SJSA1 (cell line): ENCODE measurements at places on chromosomes 5 and 9. TPM values are rescaled to one million over a fixed set of nuclear protein-coding genes. Genes with fewer than 3 reads are reported as not detected.

The FAM78A gene
- total RNA-seq = 0.03 TPM in 1 of 2 replicates, not detected in the other

The IFNK gene
- not detected in 2 replicates for total RNA-seq

The PCDHA1 gene
- total RNA-seq = not detected in 2 replicates

The NSD1 gene
- total RNA-seq = 41.4 and 47.7 TPM in 2 replicates

The ORM2 gene
- total RNA-seq = not detected in 2 replicates

The PHYHD1 gene
- total RNA-seq = not detected in 2 replicates

The NCS1 gene
- total RNA-seq = 31.5 and 44.6 TPM in 2 replicates

The BAAT gene
- total RNA-seq = not detected in 2 replicates

The SGCD gene
- total RNA-seq = not detected in 2 replicates

The SPINK6 gene
- not detected in 2 replicates for total RNA-seq

The HTR1A gene
- total RNA-seq = not detected in 2 replicates

The NOXA1 gene
- total RNA-seq = not detected in 2 replicates

The FYB1 gene
- total RNA-seq = 0.34 and 0.68 TPM in 2 replicates

The ABLIM3 gene
- total RNA-seq = 24.1 and 32.8 TPM in 2 replicates

The HMMR gene
- 117 and 119 TPM in 2 replicates for total RNA-seq

The C9orf50 gene
- total RNA-seq = not detected in 2 replicates

The MYOT gene
- not detected in 2 replicates for total RNA-seq

The IL4 gene
- not detected in 2 replicates for total RNA-seq

The RPP25L gene
- total RNA-seq = 12.3 and 15.6 TPM in 2 replicates
